ENCODE measurements at places on chromosomes 7 and 10.

- DNase-seq = no peak
Measured at GRCh38 chr10:132027423-132027983, 38.2 kb upstream of the JAKMIP3 start.

- DNase-seq = no peak
Measured at GRCh38 chr7:46035166-46035565, 114.1 kb upstream of the IGFBP3 start.

- no peak for DNase-seq
Measured at GRCh38 chr7:28447071-28447470, 34.8 kb downstream of the CREB5 start.

DNA sequence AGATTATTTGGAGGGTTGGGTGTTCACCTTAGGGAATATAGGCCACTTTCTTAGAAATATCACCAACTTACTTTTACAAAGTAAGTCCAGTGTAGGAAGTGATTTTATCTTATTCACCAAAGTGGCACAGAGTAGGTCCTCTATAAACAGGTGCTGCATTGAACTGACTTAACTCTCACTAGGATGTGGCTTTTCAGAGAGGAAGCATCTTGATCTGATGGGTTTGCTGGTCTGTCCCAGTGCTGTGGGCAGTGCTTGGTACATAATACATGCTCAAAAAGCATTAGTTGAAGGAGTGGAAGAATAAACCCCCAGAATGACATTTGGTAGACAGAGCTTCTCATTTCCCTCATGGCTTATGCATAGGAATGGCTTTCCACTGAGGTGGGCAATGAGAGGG lies 334.7 kb downstream of the LRMDA start:
- no peak for DNase-seq

DNA sequence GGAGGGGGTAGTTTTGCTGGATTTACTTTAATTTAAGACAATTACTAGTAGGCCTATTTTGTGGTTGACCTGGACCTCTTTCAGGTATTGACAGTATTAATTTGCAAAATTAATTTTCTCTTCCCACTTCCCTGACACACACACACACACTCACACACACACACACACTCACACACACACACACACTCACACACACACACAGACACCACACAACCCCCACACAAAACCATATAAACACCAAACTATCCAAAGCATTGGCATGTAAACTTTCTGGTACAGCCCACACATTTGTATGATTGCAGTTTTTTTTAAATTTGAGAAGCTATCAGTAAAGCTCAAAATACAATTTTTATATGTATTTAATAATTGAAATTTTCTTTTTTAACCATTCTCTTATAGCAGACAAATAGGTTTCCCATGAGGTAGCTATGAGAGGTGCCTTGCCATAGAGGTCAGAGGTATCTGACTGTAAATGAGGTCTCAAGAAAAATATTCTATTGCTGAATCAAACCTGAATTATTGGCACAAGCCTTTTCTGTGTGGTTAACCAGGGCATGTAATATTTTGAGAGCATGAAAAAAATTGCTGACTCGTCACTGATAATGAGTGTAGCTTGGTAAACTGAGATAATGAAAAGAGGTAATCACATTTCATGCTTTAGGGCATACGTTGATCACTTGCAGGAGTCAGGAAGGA lies 306.5 kb downstream of the GATA3 start:
- no peak for DNase-seq

Measured in HEK293T (cell line).